Endothelial cell of umbilical vein (primary cell): ENCODE measurements at places on chromosomes 3 and 15. TPM values are rescaled to one million over a fixed set of nuclear protein-coding genes. Genes with fewer than 3 reads are reported as not detected.

Gene MYNN
- 5.5 and 7.1 TPM in 2 replicates for polyA plus RNA-seq

GRCh38 chr3:17111586-17111985 is 226.8 kb downstream of the PLCL2 start:
- DNase-seq: no peak

DNA sequence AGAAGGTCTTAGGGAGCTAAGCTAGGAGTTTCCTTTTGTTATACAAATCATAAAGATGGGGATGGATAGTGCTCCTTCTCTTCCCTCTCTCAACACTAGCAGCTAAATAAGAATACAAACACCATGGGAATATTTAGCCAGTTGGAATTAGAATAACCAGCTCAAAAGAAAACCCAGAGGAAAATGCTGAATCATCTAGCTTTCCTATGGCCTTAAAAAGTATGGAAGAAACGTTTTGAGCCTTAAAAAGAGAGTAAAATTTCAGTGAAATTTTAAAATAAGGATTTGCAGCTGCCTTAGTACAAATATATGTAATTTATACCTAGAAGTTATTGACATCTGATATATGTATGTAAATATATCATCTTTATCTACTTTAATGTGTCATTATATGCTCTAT is 245.8 kb downstream of the STXBP5L start:
- DNase-seq: no peak

DNA sequence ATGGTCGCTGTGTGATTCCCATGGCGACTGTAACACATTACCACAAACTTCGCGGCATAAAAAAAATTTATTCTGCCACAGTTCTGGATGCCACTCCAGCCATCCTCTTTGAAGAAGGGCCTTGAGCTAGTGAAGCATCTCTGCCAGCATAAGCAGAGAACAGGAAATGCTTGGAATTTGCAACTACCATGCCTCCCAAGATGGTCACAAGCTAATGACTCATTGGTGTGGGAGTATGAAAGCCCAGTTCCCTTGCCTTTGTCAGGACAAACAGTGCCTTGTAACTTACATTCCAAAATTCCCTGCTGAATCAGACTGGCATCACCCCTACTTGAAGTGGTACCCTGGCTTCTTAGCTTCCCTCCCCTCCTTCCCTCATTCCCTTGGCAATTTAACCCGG is 129.7 kb downstream of the PROS1 start:
- DNase-seq: peak; percentile 25

DNA sequence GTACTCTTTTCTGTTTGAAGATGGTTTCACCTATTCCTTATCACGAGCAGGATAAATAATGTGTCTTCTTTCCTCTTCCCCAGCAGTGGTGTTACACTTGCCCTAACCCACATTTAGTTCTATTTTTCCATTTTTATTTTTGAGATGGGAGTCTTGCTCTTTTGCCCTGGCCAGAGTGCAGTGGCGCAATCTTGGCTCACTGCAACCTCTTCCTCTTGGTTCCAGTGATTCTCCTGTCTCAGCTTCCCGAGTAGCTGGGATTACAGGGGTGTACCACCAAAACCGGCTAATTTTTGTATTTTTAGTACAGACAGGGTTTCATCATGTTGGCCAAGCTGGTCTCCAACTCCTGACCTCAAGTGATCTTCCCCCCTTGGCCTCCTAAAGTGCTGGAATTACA is 372.4 kb downstream of the FOXP1 start:
- DNase-seq: no peak
